Lung microvascular endothelial cell (primary cell): ENCODE measurements at places on chromosomes 6 and 20.
A peak's percentile ranks its signal among the peaks of the same experiment; 100 is the strongest.

- DNase-seq = peak; percentile 81
These were observed 164.1 kb upstream of the SALL4 start for GRCh38 chr20:51966296-51966971.

- DNase-seq = no peak
These were observed 71.2 kb upstream of the EMILIN3 start for GRCh38 chr20:41437836-41438235.

GRCh38 chr20:57600320-57601210 lies 19.7 kb downstream of the ZBP1 start:
- DNase-seq = no peak

- DNase-seq = peak; percentile 49
These were observed 6.6 kb upstream of the ELOVL2 start for GRCh38 chr6:11050731-11051130.

DNA sequence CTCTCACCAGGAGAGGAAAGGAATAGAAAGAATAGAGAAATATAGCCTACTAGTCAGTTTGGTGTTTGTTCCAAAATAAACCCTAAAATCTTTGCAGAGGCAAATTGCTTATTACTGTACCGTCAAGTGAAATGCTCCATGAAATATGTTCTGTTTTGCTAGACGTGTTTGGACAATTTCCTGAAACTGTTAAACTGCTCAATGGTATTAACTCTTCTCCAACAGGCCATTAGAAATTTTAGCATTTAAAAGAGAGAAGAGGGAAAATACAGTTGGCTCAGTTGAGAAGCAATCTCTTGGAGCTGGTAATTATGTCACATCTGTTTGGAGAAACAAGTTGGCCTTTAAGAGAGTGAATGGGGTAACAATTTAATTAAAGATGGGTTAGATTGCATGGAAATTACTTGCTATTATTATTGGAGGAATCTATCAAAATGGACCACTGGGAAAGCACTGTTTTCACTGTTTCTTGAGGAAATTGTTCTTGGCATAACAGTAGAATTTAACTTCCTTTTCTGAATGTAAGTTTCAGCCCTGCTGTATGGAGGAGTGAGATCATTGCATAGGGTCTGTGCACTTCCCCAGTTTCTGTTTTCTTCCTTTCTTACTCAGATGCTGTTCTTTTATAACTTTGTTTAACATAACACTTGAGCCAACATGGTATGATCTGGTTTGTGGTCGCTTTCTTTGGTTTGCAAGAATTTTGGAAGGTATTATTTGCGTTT lies 373.6 kb downstream of the PLCB1 start:
- DNase-seq = no peak

DNA sequence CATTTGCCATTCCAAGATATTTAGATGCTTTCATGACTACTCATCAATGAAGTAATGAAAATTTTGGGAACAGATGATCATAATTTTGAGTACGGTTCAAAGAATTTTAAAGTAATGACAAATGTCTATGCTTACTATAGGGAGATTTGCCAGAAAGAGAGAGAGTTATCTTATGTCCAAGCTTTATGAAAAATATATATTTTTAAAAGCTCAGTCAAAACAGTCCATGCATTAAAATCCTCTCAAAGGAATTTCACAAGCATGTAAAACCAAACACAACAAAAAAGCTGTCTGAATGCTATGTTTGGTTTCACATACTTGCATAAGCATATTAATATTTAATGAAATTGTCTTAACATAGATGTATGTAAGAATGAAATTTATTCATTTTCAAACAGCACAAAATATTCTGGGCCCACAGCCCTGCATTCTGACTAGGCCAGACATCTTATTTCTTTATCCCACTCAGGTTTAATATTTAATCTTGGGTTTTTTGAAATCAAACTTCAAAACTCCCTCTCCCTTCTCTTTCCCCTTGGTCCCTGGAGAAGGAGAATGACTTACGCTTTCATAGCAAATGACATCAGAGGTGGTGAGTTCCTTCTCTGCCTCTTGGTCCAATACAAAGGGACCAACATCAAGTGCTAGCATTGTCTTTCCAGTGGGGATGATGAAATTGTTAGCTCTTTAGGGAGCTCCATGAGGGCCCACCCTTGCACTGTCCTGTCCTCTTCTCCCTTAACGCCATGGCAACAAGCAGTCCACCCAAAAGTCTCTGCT lies 94.2 kb downstream of the ADAT2 start:
- no peak for DNase-seq

DNA sequence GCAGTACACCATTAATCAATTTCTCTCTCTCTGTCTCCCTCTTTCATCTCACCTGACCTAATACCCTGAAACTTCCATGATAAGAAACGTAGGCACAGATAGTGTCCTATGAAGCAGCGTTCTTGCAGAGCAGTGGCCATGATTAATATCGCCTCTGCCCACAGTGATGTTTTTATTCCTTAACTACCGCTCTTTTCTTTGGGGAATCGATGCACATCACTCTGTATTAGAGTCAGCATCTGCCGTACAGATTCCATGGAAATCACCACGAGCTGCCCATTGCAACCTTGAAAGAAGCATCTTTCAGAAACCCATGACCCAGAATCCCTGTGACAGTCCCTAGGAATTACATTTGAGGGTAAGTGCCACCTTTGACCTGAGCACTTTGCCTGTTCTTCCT lies 152.0 kb upstream of the ECI2 start:
- DNase-seq = no peak

GRCh38 chr20:1338096-1338495 lies 9.2 kb upstream of the SDCBP2 start:
- DNase-seq = no peak

GRCh38 chr20:62529896-62530642 lies 54.3 kb upstream of the GATA5 start:
- DNase-seq = no peak

DNA sequence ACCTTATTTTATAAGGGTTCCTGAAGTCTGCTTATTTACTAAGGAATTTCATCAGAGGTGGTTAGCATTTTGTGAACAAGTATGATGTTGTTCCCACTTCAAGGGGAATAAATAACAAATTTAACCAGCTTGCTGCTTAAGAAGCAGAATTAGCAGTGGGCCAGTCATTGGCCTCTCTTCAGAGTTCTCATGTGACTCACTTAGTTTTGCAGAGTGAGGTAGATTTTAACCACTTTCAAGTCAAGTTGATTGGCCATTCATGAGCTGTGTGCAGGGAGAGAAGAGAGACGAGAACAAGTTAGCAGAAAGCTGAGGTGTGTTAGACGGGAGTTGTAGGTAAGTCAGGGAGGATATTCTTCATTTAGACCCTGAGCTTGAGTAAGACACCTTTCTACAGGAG lies 18.1 kb downstream of the TOP1 start:
- no peak for DNase-seq

DNA sequence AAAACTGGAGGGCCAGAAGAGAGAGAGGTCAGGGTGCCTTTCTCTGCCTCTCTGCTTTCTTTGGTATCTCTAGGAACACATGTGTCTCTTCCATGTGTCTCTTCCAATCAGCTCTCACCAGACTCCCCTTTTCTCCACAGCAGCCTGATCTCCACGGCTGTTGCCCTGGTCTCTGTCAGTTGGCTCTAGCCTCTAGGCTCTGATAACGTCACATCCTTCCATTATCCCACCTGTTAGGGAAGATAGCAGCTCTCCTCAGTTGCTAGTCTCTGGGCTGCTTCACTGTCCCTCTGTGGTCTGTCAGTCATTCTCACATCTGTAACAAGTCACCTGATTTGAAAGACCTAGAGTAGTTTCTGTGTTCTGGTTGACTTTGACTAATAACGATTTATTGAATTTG lies 80.2 kb downstream of the PLCB4 start:
- DNase-seq = no peak
